ENCODE measurements at places on chromosomes 3 and 15.

GRCh38 chr3:174957081-174957480 lies 97.9 kb downstream of the NAALADL2 start:
- no peak for DNase-seq

GRCh38 chr15:92883163-92883875 lies 16.8 kb upstream of the CHD2 start:
- DNase-seq, result peak; percentile 79

DNA sequence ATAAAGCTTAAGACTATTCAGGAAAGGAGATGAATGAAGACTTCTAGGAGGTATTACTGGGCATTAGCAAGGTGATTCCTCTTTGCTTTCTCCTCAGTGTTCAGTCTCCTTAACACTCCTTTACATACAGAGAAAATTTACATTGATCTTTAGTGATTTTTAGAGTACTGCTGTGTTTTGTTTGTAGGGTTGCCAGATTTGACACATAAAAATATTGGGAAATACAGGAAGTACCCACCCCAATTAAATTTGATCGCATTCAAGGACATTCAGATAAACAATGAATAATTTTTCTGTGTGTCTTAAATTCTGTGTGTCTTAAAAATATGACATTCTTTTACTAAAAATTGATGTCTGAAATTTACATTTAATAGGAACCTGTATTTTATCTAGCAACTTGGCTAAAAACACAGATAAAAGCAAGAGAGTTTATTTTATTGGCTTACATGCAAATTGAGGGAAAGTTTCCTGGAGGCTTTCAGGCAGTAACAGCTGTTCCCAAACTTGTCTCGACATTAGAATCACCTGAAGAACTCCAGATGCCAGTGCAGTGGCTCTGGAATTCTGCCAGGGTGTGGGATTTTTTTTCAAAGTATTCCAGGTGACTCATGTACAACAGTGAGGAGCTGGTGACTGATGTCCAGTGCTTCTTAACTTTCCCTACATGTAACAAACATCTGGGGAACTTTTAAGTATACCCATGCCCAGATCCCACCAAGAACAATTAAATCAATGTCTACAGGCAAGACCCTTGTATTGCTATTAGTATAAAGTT lies 23.4 kb upstream of the PLOD2 start:
- DNase-seq, result no peak

DNA sequence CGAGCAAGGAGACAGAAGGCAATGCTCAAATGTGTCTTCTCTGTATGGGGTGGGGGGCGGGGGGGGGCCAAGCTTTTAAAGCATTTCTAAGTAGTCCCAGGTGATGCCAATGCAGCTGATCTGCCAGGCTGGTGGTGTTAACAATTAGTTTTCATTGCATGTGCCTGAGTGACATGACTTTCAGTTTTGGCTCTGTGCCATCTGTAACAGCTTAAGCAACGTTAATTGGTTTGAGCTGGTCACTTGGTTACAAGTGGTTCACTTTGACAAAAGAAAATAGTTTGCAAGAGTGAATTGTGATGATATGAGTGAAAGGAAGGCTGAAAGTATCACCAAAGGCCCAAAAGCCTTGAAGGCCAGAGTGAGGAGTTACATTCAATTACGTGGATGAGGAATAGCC lies 26.4 kb upstream of the LRIG1 start:
- DNase-seq, result no peak

GRCh38 chr3:84967767-84968581 lies 9.2 kb downstream of the CADM2 start:
- no peak for DNase-seq

Measured in central memory CD4-positive, alpha-beta T cell (primary cell).